HS-5 (cell line): ENCODE measurements at places on chromosomes 5 and 9.
A peak's percentile ranks its signal among the peaks of the same experiment; 100 is the strongest.

DNA sequence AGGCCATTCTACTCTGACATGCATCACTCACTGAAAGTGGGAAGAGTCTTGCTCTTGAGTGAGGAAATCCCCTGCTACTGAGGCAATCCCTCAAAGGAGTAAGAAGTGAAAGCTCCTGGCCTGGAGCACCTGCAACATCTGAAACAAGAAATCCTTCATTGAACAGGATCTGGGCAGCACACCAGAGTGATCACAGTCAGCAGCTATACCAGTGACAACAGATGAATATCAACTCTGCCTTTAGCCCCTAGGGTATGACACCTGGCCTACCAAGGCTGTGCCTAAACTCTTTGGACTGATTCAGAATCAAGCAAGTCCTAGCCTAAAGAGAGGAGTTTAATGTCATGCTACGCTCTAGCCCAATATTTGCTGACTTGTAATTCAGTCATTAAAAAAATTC lies 156.2 kb upstream of the CCDC152 start:
- no peak for DNase-seq

GRCh38 chr5:31657315-31657979 lies 18.5 kb downstream of the PDZD2 start:
- no peak for DNase-seq

DNA sequence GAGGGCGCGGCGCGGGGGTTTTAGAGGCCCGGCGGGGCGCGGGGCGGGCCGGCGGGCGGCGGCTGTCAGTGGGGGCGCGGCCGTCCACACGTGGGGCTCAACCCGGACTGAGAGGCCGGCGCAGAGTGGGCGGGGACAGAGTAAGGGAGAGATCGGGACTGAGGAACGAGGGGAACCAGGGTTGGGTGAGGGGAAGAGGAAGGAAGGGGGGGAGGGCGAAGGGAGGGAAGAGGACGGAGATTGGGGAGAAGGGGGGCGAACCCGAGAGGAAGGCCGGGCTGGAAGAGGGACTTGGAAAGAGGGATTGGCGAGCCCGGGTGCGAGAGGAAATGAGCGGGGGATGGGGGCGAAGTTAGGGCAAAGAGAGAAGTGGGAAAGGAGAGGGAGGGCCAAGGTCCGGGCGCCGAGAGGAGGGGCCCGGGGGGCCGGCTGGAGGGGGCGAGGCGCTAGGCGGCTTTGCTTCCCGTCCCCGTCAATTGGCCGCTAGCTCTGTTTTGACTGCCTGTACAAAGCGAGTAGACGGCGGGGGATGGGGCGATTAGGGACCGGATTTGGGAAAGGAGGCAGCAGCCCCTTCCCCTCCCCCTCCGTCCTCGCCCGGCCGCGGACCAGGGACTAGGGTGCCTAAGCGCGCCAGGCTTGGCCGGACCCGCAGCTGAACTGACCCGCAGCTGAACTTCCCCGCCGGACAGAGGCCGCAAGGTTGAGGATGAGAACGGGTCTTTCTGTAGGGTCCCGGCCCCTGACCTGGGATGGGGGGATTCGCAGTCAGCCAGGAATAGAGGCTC lies 399 bp upstream of the FBN2 start:
- peak; percentile 63 for DNase-seq

- DNase-seq: no peak
These were observed 155.3 kb upstream of the ABCA1 start for GRCh38 chr9:105083256-105083655.

GRCh38 chr9:35771943-35772342 lies 17.9 kb upstream of the MSMP start:
- DNase-seq: no peak

DNA sequence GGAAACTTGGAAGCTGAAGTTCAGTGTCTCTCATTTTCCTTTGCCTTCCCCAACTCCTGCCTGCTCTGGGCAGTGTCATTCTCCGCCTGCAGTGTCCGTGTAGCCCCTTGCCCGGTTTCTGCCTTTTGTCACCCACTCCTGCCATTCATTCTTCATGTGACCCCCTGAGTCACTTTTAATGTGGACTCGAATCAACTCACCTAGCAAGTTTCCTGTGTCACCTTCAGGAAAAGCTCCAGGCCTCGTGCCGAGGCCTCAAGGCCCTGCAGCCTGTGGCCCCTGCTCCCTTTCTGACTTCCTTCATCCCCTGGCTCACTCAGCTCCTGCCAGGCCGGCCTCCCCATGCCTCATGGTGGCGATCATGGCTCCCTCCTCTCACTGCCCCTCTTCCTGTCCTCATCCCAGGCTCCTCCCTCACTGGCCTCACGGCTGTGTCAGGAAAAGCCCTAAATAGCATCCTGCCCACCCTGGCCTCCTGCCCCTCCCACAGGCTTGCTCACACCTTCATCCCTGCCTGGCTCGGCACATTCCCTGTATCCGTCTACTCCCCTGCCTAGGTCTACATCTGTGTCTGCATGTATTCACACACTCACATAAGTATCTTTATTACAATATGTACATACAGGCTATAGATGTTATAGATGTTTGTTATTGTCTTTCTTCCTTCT lies 294.9 kb downstream of the MED10 start:
- no peak for DNase-seq

GRCh38 chr9:74810200-74810599 lies 77.5 kb downstream of the TRPM6 start:
- no peak for DNase-seq

GRCh38 chr9:99823681-99824377 lies 2.1 kb downstream of the NR4A3 start:
- DNase-seq: no peak

GRCh38 chr9:83981126-83981871 lies 694 bp downstream of the RMI1 start:
- DNase-seq: no peak

DNA sequence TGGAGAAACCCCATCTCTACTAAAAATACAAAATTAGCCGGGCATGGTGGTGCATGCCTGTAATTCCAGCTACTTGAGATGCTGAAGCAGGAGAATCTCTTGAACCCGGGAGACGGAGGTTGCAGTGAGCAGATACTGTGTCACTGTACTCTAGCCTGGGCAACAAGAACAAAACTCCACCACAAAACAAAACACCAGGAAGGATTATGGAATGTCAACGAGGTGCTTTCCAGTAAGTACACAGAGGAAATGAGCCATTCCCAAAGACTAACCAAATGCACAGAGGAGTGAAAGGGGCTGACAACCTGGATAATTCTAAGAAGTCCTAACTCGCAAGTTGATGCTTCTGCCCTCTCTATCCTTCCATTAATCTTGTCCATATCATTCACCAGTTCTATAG lies 126.1 kb upstream of the RETREG1 start:
- DNase-seq: no peak

DNA sequence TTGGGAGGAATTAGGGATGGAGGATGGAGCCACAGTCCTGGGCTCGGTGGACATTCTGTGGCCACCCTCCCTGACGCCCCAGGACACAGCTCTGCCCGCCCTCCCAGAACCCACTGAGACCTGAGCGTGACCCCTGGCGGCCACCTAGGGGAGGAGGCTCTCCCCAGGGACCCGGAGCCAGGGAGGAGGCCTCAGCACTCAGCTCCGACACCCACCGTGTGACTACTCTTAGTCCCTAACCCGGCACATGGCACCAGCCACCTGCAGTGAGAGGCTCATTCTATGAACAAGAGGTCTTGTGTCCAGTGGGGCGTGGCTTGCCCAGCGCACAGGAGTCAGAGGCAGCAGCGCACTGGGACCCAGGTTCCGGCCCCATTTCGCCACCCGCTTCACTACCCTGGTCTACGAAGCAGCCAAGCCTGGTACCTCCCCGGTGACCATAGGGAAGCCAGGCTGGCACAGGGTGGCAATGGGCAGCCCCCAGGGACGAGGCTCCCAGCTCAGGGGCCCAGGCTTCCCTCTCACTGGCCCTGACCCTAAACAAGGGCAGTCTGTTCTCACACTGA lies 10.2 kb downstream of the SARDH start:
- DNase-seq: no peak
